Renal pelvis (tissue), 12 donors: ENCODE measurements at places on chromosomes 6 and 20.
A peak's percentile ranks its signal among the peaks of the same experiment; 100 is the strongest.

DNA sequence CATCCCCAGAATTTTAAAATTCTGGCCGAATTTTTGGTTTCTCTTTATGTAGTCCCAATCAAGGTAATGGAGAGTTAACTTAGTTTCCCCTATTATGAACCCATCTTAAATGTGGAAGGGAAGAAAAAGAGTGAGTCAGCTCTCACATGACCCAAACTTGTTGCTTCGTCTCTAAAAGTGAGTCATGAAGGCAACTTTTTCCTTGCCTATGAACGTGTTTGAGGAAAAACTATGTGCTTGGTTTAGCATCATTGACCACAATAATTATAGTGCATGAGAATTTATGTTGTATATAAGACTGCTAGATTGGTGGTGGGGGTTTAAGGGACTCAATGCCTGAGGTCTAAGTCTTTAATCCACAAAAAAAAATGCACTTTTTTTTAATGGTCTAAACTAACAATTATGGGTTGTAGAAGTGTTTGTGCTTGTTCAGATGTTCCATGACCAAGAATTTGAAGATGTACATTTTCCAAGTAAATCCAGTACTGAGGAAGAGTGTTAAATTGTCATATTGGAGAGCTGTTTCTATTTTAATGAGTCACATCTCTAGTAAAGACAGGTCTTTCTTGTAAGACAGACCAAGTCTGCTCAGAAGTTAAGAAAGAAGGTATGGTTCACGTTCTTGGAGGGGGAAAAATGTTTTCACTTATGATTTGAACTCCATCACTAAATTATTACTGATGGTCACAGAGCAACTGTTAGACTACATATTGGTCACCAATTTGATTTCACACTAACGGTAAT is 409.9 kb upstream of the MARCKS start:
- no peak for DNase-seq

DNA sequence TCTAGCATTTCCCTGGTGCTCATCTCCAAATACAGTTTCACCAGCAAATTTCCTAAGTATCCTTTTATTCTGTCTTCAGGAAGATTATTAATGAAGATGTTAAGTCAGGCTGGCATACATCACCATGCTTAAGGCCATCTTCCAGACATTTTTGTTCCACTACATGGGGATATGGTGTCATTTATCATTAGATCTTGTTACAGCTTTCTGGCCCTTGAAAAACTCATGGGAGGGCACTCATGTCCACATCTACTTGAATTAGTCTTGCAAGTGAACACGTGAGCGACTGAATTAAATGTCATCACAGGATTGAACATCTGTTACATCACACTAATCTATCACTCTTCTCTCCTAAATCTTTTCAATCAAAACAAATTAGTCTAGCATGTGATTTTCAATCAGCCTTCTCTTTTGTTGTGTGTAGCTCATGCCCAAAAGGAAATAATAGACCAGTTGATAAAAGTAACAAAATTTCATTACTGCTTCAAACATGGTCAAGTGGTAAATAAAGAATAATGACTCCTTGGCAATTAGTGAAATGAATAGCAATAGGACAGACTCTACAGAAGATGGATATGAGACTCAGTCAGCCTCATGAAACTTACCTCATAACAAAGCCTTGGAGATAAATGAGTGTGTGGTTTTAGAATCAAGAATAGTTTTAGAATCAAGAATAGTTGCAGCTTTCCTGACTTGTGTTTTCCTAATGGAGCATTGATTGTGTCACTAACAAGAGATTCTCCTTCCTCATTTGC is 80.5 kb downstream of the MTFR2 start:
- DNase-seq, result no peak

DNA sequence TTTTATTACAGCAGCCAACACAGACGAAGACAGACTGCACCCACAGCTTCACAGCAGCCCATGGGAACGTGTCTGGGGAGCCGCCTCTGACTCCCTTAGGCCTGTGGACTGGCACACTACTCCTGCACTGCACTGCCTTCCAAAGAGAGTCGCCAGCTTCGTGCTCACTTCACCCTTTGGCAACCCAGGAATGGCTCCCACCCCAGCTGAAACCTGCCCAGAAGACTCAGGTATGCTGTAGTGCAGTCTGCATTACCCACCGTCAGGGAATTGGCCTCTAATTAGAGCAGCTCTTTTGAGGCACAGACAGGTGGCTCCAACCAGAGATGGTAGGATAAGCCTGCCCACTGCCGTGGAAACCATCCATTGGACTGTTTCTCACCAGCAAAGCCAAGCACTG is 39.9 kb upstream of the FRMD1 start:
- no peak for DNase-seq

DNA sequence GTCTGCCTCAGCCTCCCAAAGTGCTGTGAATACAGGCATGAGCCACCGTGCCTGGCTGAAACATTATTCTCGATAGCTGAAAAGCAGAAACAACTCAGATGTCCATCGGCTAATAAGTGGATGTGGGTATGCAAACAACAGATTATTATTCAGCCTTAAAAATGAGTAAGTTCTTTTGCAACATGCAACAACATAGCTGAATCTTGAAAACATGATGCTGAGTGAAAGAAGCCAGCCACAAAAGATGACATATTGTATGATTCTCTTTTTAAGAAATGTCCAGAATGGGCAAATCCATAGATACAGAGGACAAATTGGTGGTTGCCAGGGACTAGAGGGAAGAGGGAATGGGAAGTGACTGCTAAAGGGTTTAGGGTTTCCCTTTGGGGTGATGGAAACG is 61.7 kb downstream of the RIOK1 start:
- no peak for DNase-seq

DNA sequence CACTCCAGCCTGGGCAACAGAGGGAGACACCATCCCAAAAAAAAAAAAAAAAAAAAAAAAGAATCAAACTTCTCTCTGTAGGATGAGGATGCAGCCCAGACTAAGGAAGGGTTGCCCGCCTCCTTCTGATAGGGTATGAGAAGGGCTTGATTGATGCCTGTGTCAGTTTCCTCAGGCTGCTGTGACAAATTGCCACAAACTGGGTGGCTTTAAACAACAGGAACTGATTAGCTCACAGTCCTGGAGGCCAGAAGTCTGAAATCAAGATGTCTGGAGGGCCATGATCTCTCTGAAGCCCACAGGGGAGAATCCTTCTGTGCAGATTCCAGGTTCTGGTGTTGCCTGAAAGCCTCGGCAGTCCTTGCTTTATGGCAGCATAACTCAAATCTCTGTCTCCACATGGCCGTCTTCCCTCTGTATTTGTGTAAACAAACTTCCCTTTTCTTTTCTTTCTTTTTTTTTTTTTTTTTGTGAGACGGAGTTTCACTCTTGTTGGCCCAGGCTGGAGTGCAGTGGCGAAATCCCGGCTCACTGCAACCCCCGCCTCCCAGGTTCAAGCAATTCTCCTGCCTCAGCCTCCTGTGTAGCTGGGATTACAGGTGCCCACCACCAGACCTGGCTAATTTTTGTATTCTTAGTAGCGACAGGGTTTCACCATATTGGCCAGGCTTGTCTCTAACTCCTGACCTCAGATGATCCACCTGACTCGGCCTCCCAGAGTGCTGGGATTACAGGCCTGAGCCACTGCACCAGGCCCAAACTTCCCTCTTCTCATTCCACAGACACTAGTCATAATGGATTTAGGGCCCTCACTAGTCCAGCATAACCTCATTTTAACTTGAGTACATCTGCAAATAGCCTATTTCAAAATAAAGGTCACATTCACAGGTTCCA is 11.2 kb upstream of the CDK19 start:
- no peak for DNase-seq

DNA sequence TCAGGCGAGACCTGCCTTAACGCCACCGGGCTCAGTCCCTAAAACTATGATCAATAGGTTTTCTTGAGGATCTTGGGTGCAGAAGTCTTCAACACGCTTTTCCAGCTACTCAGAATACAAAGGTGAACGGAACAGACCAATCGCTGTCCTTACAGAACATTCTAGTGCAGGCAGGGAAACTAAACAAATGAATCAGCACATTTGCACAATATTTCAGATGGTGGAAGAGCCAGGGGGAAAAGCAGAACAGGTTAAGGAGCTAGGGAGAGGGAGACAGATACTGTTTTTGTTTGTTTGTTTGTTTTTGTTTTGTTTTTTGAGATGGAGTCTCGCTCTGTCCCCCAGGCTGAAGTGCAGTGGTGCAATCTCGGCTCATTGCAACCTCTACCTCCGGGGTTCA is 271.1 kb downstream of the TFAP2C start:
- DNase-seq, result no peak

DNA sequence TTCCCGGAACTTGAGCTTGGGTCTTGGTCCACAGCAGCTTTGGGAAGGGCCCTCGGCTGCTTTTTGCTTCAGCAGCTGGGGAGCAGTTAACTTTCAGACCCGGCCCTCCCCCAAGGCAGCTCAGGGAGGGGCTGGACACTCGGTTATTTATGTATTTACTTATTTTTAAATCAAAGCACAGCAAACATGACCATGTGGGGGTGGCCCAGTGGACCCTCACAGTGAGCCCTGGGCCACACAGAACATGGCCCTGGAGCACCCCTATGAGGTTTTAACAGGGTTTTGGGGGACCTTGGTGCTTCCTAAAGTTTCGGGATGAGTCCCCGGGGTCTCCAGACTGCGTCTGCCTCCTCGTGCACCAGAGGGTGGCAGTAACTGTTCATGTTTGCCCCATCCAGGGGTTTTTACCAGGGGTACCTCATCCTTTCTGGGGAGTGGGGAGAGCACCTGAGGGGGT is 26.6 kb upstream of the NPBWR2 start:
- DNase-seq, result no peak

GRCh38 chr20:36917943-36918342 is 33.6 kb downstream of the SAMHD1 start:
- no peak for DNase-seq

DNA sequence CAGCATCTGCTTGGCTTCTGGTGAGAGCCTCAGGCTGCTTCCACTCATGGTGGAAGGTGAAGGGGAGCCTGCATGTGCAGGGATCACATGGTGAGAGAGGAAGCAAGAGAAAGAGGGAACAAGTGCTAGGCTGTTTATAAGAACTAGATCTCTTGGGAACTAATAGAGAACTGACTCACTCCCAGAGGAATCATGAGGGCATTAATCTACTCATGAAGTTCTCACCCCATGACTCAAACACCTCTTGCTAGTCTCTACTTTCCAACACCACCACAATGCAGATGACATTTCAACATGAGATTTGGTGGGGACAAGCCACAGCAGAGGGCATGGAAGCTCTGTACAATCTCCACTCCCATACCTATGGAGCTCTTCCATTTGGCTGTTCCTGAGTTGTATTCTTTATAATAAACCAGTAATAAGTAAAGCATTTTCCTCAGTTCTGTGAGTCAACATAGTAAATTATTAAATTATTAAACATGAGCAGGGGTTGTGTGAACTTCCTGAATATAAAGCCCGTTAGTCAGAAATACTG is 524.1 kb upstream of the NRSN1 start:
- no peak for DNase-seq

GRCh38 chr6:131523988-131524673 is 48.9 kb upstream of the ARG1 start:
- no peak for DNase-seq

DNA sequence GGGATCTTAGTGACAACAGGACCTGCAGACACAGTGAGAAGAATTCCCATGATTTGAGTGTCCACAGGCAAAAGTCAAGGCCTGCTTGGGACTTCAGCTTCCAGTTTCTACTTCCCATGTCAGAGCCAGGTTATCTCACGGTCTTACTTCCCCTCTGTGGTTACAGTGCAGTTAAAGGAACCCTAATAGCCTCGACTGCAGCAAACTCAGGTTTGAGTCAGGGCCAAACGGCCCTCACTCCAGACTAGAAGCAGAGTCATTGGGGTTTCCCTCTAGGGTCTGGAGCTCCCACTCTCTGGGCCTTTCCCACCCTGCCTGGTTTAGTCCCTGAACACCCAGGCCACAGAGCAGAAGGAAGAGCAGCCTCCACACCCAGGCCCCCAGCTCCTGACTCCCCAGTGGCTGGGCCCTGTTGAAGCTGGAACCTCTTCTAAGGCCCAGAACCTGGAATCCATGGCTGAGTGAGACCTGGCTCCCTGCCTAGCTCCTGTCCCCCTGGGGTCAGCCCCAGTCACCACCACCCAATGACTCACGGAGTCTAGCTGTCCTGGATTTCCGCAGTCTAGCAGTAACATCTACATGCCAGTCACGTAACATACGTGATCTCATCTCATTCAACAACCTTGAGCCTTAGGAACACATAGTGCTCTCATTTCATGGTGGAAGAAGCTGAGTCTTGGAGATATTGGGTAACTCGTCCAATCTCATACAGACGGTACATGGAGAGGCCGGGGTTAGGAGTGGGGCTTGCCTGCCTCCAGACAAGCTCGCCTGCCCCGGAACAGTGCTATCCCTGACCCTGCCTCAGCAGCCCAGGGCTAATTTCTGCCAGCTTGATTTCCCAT is 9.2 kb upstream of the GHRH start:
- no peak for DNase-seq

- DNase-seq, result no peak
Measured at GRCh38 chr20:3420211-3420707, 12.8 kb upstream of the DNAAF9 start.

DNA sequence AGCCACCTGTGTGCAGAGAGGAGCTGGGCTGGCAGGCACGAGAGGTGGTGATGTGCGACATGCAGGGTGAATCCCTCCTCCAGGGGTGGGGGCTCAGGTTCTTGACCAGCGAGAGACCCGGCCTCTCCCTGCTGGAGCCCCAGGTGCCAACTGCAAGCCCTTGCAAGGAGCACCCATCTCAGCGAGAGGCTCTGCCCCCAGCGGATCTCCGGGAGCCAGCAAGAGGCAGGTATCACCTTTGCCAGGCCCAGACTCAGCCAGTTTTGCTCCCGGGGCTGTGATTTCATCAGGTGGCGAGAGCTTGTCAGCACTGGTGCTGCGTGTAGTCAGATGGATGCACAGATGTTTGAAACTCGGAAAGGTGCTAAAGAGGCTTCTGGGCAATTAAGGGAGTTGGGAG is 87.7 kb downstream of the TFAP2C start:
- no peak for DNase-seq

GRCh38 chr6:92361990-92362389 is 1057.4 kb downstream of the EPHA7 start:
- DNase-seq, result no peak

DNA sequence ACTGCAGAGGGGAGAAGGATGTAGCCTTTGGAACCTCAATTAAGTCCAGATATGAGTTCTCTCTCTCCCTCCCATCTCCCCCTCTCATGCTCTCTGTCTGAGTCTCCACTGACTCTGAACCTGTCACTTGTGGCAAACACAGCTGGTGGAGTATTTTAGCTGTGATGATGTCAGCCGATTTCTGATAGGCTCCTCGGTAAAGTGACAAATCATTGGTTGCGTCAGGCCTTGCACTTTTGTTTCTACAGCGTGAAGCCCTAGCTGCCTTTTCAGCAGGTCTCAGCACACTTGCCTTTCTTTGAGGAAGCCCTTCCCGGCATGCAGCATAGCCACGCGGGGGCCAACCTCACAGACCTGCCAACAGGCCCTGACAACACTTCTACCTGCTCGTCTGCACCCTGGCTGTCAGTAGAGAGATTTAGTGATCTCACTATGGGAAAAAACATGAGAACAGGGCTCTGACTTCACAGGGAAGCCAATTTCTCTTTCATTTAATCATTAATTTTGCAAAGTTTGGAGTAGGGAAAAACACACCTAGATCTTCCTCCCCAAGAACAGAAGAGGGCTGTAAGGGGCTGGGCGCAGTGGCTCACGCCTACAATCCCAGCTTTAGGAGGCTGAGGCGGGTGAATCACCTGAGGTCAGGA is 84.4 kb downstream of the GMPR start:
- peak; percentile 83 for DNase-seq

- DNase-seq, result no peak
Measured at GRCh38 chr20:21562656-21563055, 48.8 kb upstream of the NKX2-2 start.

- DNase-seq, result no peak
Measured at GRCh38 chr20:3847429-3847940, 851 bp downstream of the MAVS start.

- no peak for DNase-seq
Measured at GRCh38 chr6:33439956-33440648, 14.3 kb upstream of the ZBTB9 start.
